ENCODE measurements at places on chromosomes 7 and 10.

- no peak for DNase-seq
These were observed 63.3 kb downstream of the WDR37 start for GRCh38 chr10:1119501-1119900.

- DNase-seq = no peak
These were observed 19.1 kb downstream of the CEP41 start for GRCh38 chr7:130421684-130422083.

DNA sequence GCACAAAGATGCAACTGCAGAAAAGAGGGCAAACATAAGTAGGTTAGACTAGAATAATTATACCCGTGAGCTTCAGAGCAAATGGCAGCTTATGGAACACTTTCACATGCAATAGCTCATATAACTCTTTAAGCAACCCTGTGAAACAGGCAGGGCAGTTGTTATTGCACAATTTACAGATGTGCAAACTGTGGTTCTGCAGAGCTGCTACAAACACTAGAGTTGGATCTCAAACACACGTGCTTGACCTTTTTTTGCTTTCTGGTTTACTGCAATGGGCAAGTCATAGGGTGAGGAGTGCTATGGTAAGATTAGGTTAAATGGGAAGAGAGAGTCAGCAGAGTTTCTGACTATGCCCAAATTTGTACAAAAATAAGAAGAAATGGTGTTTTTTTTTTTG, 610.8 kb downstream of the GATA3 start:
- no peak for DNase-seq

- DNase-seq = no peak
These were observed 167.9 kb downstream of the PARD3 start for GRCh38 chr10:34647160-34647559.

- no peak for DNase-seq
These were observed 25.3 kb downstream of the VWDE start for GRCh38 chr7:12378389-12378788.

DNA sequence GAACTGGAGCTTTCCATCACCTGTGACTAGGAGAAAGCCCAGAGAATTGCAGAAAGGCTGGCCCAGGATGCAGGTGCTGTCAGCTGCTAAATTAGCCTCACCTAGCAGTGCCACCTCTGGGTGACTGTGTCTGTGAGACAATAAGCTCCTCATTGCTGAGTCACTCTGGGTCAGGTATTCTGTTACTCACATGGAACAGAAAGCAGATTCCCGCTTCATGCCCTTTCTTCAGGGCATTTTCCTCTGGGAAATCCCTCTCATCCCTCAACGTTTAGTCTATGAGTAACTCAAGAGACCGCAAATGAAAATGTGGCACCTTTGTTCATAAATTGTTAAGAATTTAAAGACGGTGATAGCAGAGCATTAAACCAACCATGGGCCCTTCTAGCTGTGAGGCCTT, 184.0 kb downstream of the ADAM12 start:
- DNase-seq = no peak

- DNase-seq = no peak
These were observed 34.3 kb downstream of the TET1 start for GRCh38 chr10:68594405-68594804.

DNA sequence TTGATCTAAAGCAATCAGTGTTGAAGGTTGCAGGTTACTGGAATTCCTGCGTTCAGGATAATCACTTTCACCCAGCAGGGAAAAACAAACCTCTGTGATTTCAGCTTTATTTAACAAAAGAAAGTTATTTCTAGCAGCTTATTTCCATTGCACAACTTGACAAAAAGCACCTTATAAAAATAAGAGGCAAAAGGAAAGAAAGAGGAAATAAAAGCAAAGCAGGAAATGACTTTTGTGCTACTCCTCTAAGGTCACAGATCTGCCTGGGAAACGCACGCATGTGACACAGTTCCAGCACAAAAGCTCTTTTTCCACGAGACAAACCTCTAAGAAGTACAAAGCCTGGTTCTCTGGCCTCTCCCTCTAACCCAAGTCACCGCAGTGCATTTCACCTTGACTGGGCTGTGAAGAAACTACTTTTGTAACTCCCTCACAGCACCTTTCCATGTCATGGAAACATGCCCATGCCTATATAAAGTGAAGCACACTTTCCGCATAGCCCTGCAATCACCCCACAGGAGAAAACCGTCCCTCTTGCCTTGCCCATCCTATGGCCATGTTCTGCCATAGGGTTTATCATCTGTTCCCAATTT, 870 bp downstream of the ANK3 start:
- no peak for DNase-seq
